KG1 (cell line): ENCODE measurements at places on chromosomes 4 and X.

GRCh38 chrX:24148121-24148520, 1.4 kb upstream of the ZFX start:
- no peak for DNase-seq

DNA sequence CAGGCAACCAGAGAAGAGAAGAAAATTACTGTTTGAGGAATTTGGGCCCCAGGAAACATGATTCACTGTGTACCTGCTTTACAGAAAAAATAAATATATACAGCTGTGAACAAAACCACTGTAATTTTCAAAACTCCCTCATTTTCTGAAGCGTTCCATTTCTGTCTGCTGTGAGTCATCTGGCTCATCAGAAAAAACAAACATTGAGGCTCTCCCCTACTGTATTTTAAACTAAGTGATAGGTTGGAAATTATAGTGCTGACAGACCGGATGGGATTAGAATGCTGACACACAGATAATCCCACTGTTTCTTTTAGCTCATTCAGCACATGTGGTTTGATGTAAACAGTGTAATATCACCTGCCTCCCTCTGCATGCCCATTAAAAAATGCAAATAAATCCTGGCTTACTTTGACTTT, 847.0 kb downstream of the TRIML1 start:
- DNase-seq = no peak

- no peak for DNase-seq
These were observed 48.2 kb downstream of the CASK start for GRCh38 chrX:41875142-41875541.

GRCh38 chrX:85851418-85851817, 195.9 kb downstream of the CHM start:
- DNase-seq = no peak

DNA sequence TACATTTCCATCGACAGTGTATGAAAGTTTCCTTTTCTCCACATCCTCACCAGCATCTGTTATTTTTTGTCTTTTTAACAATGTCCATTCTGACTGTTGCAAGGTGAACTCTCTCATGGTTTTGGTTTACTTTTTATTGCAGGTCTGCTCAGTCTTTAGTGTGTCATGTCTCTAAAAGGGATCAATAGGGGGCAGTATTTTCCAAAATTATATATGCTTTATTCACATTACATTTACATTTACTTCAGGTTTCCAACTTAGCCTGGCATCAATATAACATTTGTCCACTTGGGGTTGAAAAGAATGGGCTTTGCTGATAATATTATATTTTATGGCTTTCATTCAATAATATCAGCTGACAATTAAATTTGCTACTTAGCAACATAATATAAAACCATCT, 265.0 kb upstream of the SLITRK2 start:
- no peak for DNase-seq

- DNase-seq = no peak
These were observed 17.0 kb upstream of the ARHGAP24 start for GRCh38 chr4:85457752-85458467.
